Activated T-cell treated with anti-CD3 and anti-CD28 coated beads for 24 hours (primary cell): ENCODE measurements at places on chromosomes 2 and 18.

- DNase-seq = no peak
Observed at GRCh38 chr2:113093613-113093977, 25.8 kb downstream of the IL1F10 start.

GRCh38 chr2:73072129-73072395 lies 550 bp upstream of the SFXN5 start:
- DNase-seq = no peak

DNA sequence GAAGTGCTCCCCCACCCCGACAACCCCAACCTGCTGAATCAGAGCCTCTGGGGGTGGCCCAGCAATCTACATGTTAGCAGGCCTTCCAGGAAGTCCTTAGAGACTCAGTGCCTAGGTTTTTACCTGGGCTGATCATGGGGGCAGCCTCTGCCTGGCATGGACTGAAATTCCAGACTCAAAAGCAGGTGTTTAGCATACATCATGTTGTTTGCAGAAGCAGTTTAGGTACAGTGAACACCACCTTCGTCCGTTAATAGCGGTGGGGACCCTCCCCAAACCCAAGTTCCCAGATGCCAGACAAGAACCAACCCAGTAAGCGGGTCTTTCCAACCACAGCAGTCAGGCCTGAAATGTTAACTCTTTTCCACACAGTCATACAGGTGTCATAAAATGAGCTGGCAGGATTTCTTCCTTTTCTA lies 26.4 kb upstream of the GALR1 start:
- DNase-seq = peak; percentile 28

DNA sequence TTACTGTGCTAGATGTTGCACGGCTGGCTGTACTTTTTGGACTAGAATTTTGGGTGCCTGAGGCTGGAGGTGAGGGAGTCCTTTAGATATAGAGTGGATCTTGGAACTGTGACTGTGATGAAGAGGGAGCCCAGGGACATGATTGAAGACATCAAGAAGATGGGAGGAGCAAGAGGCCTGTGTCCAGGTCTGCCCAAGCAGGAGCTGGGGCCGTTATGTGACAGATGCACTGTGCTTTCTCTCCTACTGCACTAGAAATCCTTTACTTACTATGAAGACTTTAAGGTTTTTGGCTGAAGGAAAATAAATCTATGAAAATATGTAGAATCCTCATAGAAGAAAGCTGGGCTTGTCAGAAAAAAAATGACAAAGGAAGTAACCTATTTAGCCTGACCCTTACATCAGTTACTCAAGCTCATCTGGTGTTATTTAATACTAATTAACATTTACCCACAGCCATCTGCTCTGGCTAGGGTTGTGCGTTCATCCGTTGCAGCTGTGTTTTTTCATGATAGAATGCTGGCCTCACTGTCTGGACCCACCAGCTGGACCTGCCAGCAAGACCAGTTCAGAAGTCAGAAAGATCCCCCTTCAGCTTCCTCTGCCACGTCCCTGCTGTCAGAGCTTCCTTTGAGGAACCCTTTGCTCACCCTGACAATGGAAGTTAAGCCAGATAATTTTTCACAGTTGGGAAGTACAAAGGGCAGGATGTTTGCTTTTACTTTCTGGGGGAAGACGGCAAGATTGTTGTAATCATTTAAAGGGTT lies 16.7 kb downstream of the TSN start:
- DNase-seq = no peak

DNA sequence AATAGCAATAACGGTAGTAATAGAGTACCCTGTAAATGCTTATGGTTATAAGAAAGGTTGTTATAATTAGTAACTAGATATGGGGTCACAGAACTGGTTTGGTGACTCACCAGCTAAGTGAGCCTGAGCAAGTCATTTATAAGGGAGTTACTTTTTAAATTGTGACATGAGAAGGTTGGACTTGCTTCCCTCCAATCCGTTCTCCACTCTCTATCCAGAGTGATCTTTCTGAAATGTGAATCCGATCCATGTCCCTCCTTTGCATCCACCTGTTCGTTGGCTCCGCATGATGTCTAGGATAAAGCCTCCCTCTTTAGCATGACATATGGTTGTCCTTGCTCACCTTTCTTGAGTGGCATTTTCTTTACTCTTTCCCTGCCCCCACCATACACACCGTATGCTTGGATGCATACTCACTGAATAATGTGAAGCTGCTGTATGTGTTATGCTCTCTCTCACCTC lies 83.1 kb downstream of the CDC42EP3 start:
- no peak for DNase-seq

GRCh38 chr2:84636080-84636971 lies 120.0 kb downstream of the DNAH6 start:
- DNase-seq = no peak

DNA sequence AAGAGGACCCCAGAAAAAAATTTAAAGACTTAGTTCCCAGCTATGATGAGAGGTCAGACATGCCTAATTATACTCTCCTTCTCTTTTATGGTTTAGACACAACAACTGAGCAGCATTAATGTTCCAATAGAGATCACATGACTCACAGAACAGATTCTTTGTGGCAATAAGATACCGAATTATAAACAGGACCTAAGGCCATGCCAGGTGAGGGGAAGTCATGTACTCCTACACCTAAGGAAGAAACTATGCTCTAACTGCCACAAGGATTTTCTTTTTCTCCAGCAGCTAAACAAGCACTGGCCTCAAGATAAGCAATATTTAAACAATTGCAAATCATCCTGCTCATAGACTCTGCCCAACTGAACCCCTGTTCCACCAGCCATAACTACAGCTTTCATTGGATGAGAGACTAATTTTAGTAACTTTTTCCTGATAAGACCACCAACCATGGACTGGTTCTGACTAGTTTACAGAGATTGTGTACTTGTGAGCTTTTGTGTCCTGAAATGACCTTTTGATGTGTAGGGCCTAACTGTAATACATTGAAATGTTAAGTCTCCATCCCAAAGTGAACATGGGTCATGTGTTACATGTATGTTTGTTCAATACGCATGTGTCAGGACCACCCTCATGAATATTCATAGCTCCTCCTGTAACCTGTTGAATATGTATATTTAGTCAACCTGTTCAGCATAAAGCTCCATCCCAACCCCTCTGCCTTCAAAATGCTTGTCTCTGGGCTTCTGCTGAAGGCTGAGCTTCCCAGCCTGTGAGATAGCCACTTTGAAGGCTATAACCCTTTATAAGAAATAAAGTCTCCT lies 21.6 kb upstream of the NFE2L2 start:
- no peak for DNase-seq
